Left kidney (tissue), 8 donors: ENCODE measurements at places on chromosomes 1 and 21. TPM values are rescaled to one million over a fixed set of nuclear protein-coding genes. Genes with fewer than 3 reads are reported as not detected.

Gene LRRC42
- polyA plus RNA-seq: 44.1 TPM

Gene GPR37L1
- 0.12 TPM for polyA plus RNA-seq

Gene TMCC2
- 6.3 TPM for polyA plus RNA-seq

Gene SPRR2F
- polyA plus RNA-seq: not detected

Gene COL9A2
- polyA plus RNA-seq: 21.1 TPM

Gene ADORA3
- polyA plus RNA-seq: 0.52 TPM

Gene HMGN2
- 1,264 TPM for polyA plus RNA-seq

Gene SLC26A9
- polyA plus RNA-seq: 0.20 TPM

Gene C1QC
- polyA plus RNA-seq: 8.8 TPM

- DNase-seq: no peak
Measured at GRCh38 chr21:31363720-31364119, 19.7 kb upstream of the TIAM1 start.

DNA sequence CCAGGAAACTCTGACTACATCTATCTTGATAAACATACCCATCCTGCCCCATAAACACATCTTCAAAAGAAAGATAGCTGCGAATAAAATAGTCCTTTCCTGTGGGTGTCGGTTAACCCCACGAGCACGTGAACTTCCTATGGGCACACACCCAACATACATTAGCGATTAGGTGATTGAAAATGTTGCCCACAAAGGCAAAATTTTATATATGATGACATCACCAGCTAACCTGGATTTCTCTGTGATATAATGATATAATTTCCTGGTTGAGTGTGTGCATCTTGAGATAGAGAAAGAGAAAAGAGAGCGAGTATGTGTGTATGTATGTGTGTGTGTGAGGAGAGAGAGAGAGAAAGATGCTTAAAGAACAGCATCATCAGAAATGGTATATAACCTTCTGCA is 296.1 kb downstream of the PTPRC start:
- no peak for DNase-seq

DNA sequence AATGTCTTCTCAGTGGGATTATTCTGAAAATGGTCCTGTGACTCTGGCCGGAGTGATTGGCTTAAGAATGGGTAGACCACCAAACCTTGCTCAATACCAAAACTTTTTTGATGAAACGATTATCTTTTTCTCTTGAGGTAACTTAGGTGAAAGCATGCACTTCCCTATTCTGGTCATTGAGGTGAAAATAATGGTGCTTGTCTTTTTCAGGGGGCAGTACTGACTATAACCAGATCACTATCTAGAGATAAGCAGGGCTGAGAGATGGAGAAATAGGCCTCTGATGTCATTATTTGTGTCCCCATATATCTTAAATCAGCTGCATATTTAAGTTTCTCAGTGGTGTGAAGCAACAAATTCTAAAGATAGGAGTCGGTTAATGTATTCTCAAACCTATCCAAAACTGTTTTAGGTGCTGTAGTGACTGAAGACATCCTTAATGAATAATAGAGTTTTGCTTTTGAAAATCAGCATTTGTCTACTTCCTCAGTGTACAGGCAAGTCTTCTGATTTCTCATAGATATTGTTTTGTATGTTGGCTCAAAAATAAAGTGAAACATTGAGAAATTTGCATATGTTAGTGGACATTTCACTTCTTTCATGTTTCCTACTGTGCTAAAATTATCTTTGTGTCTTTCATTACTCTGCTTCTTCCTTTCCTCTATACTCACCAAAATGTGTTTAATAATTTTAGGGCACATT is 735.3 kb upstream of the ADGRL4 start:
- DNase-seq: no peak

DNA sequence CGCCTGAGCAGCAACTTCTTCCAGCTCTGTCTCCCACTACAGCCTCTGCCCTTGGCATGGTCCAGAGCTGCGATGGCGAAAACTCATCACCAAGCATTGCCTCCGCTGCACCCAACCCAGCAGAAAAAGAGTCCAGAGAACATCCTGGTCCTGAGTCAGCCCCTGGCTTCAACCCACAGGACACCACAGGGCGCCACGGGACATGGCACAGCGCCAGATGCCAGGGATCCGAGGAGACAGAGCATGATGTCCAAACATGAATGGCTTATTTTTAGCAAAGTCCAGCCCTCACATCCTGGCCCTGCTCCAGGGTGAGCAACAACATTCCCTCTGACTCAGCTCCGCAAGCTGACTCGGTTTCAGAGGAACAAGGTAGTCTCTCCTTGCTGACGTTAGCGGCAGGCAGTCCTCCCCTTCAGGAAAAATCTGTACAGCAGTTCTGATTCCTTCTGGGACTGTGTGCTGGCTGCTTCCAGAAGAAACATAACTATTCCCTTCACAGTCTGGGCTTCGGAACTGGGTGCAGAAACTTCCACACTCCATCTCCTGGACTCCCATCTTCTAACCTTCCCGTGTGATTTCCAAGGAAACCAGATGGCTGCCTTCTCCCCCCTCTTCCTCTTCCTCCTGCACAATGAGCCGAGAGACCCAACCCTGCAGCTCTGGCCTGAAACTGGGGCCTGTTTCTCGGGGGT is 131.3 kb downstream of the TOMM20 start:
- DNase-seq: peak; percentile 49

DNA sequence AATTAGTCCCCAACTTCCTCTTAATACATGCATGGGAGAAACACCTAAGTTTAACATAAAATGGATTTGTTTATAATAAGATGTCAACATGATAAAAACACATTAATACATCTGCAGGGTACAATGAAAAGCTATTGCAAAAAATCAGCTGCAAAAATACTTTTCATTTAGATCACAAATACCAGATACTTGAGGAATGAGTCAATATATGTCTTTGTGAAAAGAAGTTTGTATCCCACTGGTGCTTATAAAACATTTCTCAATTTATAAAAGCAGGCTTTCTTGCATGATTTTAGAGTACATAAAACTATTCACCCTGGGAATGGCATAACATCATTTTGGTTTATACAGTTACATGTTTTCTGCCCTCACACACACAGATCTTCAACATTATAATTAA is 18.6 kb upstream of the PRKAA2 start:
- DNase-seq: no peak

- no peak for DNase-seq
Measured at GRCh38 chr1:21775985-21776562, 6.9 kb downstream of the USP48 start.

GRCh38 chr21:21230672-21231071 is 232.5 kb downstream of the NCAM2 start:
- no peak for DNase-seq

DNA sequence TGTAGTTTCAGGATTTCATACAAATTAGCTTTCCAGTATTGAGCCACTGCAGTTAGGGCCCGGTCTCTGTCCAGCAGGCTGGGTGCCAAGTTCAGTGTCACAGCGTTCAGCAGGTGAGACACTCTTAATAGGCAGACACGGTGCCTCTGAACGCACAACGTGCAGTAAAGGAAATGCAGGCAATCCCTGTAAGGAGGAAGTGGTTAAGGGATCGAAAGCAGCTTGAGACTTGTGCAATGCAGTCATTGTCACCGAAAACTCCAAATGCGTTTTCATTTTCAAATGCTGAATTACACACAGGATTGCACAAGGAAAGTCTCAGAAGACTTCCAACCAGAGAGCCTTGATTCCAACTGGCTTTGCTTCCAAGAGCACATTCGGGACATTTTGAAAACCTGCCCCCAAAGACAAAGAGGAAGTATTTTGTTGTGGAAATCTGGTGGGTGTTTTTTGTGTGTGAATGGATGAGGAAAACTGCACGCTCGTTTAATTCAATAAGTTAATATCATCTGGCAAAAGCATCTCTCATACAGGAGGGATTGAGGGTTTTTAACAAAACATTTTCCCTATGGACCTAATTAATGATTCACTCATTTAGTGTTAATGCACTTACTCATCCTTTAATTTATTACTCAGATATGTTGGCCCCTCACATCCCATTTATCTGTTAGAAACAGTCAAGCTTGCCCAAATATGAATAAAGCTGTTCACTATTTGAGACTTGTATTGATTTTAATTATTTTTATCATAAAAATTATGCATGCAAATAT is 61.6 kb downstream of the PTGS2 start:
- DNase-seq: no peak

DNA sequence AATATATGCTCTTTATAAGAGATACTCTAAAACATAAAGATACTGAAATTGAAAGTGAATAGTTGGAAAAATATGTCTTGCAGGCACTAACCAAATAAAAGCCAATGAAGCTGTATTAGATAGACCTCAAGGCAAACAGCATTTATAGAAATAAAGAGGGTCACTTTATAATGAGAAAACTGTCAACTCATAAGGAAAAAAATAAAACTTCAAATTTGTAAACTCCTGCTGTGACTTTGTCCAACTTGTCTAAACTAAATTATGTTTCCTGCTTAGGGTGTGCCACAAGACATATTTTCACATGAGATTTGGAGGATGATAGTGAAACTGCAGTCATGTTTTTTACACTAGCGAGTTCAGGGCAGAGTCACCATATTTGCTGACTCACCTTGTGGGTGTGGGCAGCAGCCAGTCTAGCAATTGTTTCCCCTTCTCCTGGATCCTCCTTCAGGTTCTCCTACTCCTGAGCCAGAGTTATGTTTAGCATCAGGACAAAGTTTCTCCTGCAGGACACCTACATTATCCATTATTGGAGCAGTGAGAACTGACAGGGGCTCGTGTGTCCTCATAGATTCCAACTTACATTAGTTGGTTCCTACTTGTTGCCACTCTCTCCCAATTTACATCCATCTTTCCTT is 43.8 kb downstream of the CD53 start:
- no peak for DNase-seq

DNA sequence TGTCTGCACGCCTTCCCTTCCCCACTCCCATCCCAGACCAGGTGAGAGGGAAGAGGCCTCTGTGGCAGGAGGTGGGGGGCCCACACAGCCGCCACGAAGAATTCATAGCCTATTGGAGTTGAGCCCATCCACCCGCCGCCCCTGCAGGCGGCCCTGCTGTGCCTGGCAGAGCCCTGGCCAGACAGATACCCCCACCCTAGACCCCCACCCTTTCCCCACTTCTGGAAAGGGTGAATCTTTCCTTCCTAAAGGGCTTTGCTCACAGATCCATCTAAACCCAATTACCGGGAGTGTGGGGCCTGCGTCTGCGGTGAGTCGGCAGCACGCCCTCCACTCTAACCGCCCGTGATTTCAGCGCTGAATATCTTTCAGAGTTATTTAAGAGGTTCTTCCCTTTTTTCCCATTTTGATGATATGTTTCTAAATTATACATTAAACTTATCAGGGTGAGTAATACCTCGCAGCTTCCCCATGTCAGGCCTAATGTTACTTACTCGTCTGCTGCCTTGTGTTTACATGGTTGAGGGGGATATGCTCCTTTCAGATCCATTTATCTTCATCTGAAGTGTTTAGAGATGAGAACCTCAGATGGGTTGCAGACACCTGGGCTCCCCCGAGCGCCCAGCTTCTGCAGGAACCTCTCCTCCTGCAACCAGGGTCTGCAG is 183.9 kb upstream of the VAMP3 start:
- no peak for DNase-seq

GRCh38 chr1:46248122-46248920 is 758 bp downstream of the RAD54L start:
- no peak for DNase-seq

GRCh38 chr1:41293779-41294178 is 51.7 kb upstream of the SCMH1 start:
- DNase-seq: no peak

DNA sequence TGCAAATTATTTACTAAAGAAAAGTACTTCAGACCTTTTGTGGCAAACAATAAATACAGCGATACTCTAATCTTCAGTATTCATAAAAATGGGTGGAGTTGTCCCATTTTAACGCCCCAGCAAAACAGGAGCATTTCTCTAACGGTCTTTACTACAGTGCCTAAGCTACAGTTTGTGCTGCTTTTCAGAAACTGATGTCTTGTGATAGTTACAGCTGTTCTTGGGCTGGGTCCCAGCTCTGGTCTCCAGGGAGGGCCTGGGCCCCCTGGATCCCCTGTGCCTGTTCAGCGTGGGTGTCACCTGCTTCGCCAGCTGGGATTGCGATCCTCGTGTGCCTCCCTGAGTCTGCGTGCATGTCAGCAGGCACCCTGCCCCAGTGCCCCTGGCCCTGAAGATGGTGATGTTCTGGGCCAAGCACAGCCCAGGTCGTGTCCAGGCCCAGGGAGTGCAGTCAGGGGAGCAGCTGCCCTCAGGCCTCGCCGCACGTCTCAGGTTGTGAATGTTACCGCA is 64.0 kb upstream of the DIP2A start:
- DNase-seq: no peak

- peak; percentile 33 for DNase-seq
Measured at GRCh38 chr1:39609618-39610331, 29.7 kb downstream of the HEYL start.

GRCh38 chr1:48757363-48757762 is 19.3 kb downstream of the BEND5 start:
- no peak for DNase-seq

GRCh38 chr1:202521886-202522285 is 173.4 kb downstream of the PPP1R12B start:
- DNase-seq: no peak

DNA sequence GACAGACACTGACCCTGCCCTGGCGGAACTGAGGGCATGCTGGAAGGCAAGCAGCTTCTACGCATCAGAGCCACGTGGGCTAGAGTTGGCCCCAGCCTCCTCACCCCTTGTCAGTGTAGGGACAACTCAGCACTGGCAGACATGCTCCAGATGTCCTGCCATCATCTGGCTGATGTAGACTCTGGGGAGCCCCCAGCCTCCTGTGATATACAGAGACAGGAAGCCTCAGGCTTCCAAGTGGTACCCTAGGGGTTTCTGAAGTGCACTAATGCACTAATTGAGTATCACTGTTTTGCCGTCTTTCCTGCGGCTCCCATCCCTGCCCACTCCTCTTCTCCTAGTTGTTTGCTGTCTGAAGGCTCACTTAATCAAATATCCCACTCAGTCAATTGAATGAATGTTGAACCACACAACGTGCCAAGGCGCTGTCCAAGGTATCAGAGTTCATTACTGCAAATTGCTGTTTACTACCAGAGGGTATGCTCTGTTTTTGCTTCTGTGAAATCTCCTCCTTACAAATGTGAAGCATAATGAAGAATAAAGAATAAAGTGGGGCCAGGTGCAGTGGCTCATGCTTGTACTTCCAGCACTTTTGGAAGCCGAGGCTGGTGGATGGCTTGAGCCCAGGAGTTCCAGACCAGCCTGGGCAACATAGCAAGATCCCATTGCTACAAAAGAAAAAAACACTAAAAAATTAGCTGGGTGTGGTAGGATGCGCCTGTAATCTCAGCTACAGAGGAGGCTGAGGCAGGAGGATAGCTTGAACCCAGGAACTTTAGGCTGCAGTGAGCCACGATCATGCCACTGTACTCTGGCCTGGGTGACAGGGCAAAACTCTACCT is 76.4 kb upstream of the ZBTB18 start:
- DNase-seq: peak; percentile 31
